ENCODE measurements at places on chromosomes 7 and 10.

GRCh38 chr10:102010961-102011360 lies 45.0 kb downstream of the ARMH3 start:
- DNase-seq: no peak

DNA sequence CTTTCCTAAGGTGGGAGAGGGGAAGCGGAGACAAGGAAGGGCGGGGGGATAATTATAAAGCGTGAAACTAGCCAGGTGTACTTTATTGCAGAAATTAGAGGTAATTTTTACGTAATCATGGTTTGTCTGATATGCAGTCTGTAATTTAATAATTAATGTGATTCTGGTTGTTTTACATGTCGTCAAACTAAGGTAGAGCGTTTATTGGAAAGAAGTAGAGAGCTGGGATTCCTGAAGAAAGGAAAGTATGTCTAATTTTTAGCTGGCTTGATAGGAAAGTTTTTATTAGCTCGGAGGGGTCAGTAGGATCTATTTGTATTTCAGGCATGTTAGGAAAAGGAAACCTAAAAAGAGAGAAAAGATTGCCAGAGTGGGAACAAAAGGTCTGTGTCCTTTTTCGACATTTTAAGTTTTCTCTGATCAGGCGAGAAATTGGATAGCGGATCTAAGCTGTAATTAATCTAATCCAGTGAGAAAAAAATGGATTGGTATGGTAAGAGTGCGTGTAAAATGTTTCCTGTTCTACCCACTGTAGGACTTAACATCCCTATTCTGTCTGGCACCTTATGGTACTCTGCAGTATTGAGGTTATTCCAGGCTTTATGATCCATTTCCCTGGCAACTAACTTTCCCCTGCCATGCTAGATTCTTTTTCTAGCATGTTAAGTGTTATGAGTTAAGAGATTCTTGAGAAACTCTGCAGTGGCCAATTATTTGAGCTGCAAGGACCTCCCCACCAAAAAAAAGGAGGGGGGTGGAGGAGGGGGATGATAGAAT lies 1.4 kb downstream of the CELF2 start:
- DNase-seq: no peak

DNA sequence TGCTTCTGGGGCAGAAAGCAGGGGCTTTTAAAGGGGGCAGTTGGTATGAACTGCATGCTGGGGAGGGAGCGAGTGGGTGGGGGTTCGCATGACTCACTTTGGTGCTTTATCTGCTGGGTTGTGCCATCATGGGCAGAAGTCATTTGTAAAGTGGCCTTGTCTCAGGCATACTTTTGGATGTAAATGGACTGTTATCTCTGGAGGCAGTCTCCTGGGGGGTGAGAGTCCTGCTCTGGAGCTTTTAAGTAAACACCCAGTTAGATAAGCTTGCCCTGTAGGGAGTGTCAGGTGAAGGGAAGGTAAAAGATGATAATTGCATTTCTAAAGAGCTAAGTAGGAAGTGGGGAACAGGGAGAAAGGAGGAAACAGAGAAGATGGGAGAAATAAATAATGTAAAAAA lies 1.6 kb upstream of the GSTO1 start:
- no peak for DNase-seq

- DNase-seq: no peak
These were observed 78.2 kb downstream of the MYL10 start for GRCh38 chr7:101550641-101551541.

DNA sequence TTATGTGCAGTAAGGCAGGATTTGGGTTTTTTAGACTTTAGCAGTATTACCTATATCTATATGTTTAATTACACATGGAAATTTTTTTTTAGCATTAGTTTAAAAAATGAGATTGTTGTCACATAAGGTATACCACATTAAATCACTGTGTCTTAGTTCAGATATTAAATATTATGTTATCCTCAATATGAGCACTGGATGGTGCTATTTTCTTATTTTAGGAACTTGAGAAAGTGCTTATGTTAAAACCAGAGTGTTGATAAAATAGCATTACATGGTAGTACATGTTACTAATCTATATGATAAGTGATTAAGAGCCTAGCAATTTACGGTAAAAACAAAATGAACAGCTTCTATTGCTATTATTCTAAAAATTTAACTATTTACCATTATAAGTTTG lies 28.8 kb downstream of the MIOS start:
- DNase-seq: peak; percentile 15

DNA sequence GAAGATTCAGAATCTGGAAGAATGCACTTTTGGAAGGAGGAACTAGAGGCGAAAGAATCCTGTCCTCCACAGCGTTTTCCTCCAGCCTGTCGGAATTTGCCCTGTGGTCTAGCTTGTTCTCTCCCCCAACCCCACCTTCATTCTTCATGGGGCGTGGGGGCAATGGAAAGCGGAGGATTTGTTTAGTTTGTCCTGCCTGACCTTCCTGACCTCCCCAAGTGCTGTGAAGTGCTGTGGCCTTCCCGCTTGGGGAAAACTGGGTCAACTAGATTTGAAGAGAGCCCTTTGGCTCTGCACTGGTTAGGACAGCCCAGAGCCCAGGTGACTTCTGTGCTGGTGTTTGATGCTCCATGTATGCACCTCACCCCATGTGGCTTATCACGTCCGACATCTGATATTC lies 49.1 kb downstream of the GATA3 start:
- no peak for DNase-seq

DNA sequence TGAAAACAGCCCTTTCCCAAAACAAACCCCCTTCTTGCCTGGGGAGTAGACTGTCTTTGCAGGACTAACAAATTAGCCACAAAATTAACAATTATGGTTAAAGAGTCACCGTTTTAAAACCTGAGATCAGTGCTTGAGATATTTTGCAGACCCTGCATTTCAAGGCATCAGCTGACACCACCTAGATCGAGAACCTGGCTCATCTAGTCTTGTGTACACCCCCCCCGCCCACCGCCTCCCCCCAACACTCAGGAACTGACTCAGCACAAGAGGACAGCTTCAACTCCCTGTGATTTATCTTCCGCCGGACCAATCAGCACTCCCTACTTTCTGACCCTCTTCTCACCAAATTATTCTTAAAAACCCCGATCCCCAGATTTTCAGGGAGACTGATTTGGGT lies 737.1 kb downstream of the PHTF2 start:
- no peak for DNase-seq

DNA sequence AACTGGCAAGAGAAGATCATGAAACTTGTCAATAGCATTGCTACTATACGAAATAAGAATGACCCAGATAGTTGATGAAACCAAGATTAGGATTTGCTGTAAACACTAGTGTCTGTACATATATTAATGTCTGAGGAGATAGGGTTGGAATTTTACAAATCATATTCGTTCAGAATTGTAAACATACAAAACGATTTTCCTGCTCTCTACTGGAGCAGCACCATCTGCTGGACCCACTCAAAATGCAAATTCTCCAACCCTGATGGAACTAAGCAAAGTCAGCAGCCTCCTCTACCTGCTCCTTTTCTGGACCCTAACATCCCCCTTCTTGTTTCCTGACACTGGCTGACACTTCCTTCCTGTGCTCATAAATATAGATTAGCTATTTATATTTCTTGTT lies 29.4 kb upstream of the SGMS1 start:
- DNase-seq: peak; percentile 4

DNA sequence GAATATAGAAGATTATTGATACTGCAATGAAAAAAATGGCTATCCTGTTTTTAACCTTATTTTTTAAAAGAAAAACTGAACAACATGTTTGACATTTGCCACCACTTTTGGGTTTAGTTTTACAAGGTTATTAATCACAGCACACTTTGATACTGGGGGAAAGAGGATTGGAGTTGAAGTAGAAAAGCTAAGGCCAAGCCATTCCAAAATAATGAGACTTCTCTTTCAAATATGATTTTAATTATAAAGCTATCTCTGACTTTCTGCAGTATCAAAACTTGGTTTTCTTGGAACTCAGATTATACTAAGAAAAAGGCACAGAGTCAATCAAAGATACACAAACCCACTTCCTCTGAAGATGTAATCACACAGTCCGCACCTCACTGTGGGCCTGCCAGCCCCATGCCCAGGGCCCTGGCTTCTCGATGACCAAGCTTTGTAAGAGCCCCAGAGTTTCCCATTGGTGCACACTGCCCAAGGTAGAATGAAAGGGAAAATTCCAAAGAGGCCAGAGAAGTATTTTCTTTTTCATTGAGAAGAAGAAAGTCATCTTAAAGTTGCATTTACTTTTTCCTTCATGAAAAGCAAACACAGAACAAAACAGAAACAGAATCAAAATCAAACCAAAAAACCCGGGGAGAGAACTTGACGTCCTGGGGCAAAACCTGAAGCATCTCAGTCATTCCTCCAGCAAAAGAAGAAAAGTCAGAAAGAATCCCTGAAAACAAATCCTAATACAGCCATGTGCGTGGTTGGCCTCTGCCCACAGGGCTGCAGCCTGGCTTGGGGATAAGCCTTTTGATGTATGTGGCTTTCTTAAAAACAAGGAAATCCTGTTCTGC lies 187.7 kb upstream of the KLF6 start:
- DNase-seq: no peak

DNA sequence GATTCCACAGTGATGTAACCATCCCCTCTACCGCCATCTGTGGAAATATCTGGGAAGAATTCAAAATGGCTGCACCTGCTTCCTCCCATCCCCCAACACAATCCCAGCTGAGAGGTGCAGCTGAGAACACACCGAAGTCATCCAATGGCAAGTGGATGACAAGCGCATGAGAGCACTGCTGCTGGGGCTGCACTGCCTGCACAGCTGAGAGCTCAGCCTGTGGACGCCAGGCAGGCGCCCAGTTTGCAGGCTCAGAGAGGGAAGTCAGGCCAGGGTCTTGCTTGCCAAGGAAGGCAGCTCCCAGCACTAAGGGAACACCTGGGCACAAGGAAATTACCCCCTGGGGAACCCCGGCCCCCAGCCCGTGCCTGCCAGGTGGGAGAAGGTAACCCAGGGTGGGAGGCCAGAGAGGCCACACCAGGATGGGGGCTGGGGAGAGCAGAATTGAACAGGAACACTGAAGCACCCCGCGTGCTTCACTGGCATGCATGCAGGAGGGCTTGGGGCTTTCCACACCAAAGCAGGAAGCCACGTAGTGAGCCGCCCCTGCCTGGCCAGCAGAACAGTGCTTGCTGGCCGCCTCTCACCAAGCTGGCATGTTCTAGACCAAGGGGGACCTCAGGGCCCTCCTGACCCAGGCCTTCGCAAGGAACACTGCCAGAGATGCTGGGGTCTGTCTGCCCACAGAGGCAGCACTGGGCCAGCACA lies 46.2 kb downstream of the FAM53B start:
- peak; percentile 19 for DNase-seq
